ENCODE measurements at places on chromosomes 7 and 10.
A peak's percentile ranks its signal among the peaks of the same experiment; 100 is the strongest.

GRCh38 chr10:81042647-81043046, 504.9 kb downstream of the SH2D4B start:
- no peak for DNase-seq

- DNase-seq = no peak
Observed at GRCh38 chr7:108580298-108580697, 10.6 kb downstream of the DNAJB9 start.

DNA sequence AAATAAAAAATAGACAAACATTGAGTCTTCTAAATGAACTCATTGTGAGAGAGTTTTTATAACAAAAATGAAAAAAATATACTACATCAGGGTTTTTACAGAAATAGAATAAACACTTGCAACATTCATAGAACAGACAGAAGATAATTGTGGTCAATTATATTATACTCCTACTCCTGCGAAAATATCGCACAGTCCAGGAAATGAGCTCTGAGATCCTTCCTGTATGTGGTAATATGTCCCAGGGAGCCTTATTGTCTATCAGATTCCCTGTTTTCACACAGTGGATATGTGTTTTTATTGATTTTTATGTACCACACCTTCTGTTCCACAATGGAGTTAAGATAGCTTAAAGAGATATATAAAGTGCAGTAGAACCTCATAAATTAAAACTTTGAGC, 27.5 kb upstream of the RELN start:
- no peak for DNase-seq

DNA sequence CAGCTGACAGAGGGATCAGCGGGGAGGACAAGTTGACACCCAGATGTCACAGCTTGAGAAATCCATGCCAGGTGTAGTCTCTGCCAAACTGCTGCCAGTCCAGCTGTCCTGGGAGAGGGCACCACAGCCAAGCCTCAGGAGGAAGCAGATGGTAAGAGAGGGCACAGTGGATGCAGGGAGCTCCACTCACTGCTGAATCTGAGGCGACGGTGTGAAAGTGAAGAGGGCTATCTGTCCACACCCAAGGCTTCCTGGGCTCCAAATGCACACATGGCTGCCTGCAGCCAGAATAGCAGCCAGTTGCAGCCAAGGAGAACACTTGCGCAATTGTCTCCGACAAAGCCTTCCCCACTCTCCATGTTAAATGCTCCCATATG, 502.4 kb downstream of the GRID1 start:
- no peak for DNase-seq

DNA sequence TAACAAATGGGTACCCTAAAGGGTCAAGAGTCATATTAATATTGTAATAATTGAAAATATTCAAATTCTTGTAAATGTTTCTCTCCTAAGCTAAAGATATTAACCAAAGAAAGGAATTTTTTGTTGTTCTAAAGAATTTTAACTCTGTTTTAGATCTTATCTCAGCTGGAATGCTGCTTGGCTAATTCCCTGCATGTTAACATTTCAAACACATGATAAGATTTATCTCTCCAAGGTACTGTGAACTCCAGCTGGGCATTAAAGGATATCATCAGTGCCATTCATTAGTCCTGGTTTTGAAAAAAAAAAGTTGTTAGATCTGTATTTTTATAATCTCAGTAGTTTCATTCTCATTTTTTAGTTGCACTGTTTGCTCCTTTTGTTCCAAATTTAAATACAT, 76.9 kb downstream of the MAPK8 start:
- DNase-seq = no peak

- no peak for DNase-seq
Observed at GRCh38 chr7:45683556-45684148, 109.5 kb downstream of the ADCY1 start.

DNA sequence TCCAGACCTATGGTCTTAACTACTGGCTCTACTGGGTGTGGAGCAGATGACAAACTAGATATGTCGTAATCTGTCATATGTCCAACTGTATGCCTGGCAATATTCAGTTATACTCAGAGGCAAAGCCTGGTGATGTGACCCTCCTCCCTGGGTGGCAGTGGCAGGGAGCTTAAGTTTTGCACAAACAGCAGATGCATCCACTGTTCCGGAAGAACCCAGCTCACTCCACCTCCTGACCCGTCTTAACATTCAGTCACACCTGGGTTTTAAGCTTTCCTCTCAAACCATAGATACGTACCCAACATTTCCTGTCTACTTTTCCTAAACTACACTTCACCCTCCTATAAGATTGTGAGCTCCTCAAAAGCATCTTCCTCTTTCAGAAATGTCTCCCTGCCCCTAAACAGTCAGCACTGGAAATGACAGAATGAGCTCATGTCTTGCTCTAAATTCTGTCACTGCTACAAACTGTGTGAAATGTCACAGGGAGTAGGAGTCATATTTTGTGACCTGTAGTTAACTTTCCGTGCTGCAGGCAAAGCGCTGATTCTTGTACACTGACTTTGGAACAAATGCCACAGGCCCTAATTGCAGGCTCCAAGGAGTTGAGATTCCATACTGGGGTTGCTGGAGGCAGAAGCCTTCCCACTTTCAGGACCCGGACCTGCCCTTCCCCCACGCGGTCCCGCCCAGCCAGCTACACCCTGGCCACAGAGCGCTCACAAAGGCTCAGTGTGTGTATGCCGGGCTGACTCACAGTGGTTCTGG, 23.9 kb downstream of the SCD start:
- no peak for DNase-seq

- DNase-seq = no peak
Observed at GRCh38 chr7:7443806-7444350, 91.8 kb downstream of the COL28A1 start.

DNA sequence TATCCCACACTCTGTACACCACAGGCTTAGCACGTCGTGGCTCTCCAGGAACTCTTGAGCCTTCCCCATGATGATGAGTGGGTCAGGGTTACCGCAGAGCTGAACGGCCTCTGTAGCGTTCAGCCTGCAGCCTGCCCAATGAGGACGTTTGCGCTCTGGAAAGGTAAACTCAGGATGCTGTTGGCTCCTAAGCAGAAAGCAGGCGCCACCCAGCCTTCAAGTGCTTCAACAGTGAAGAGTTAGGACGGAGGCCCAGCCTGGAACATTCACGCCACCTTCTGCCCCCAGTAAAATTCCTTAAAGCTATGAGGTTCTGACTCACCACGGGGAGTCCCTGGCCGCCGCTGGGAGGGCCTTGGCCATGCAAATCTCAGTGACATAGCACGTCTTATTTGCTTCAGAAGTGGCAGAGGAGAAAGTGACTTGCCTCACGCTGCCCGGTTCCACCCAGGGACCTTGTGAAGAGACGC, 161.5 kb upstream of the SH2B2 start:
- DNase-seq = no peak

GRCh38 chr10:64037071-64037661, 516.0 kb downstream of the REEP3 start:
- DNase-seq = no peak

DNA sequence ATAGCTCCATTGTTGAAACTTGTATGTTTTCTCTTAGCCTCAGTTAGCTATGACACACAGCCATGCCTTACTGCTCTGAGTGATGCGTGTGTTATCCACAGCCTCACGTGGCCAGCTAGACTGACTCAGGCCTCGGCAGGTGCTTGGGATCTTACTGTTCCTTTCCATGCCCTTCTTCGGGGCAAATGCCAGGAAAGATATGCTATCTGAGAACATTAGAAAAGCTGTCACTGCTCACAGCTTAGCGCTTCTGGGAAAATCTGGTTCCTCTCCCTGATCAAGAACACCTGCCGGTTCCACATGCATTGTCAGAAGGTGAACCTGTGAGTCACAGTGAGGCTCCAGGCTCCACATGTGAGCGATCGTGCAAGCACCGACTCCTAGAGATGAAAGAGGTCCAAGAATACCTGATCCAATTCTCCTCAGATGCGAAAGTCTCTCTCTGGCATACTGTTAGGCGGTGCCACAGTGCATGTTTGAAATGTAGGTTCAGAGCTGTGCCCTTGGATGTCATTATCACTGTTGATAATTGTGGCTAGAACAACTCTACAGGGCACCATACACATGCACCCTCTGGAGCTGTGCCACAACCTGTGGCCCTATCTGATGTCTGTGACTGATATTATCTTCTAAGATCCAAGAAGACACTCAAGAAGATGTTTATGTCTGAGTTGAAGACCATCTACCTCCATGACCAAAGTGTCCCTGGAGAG, 247.8 kb upstream of the IGFBP3 start:
- DNase-seq = no peak

DNA sequence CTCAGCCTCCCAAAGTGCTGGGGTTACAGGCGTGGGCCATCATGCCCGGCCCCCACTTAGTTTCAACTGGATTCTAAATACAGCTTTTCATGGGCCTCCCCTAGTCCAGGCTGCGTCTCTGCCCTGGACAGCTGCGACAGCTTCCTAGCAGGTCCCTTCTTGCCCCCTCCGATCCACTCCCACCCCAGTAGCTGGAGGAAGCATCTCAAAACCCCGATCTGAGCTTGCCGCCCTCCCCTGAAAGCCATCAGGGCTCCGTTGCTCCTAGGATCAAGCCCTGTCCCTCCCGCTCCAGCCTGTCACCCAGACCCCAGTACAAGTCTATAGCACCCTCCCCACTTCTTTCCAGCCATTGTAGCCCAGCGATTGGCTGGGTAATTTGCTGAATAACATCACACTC, 64.5 kb downstream of the VWA2 start:
- DNase-seq = no peak

GRCh38 chr7:134778941-134779740, at the start of gene CALD1:
CALD1 (plus strand) TSS chr7:134779634; CDS start chr7:134867734, 88,100 bp downstream.
- no peak for DNase-seq

- no peak for DNase-seq
Observed at GRCh38 chr7:69878015-69878414, 279.7 kb downstream of the AUTS2 start.

GRCh38 chr7:46243406-46243805, 322.3 kb upstream of the IGFBP3 start:
- no peak for DNase-seq

DNA sequence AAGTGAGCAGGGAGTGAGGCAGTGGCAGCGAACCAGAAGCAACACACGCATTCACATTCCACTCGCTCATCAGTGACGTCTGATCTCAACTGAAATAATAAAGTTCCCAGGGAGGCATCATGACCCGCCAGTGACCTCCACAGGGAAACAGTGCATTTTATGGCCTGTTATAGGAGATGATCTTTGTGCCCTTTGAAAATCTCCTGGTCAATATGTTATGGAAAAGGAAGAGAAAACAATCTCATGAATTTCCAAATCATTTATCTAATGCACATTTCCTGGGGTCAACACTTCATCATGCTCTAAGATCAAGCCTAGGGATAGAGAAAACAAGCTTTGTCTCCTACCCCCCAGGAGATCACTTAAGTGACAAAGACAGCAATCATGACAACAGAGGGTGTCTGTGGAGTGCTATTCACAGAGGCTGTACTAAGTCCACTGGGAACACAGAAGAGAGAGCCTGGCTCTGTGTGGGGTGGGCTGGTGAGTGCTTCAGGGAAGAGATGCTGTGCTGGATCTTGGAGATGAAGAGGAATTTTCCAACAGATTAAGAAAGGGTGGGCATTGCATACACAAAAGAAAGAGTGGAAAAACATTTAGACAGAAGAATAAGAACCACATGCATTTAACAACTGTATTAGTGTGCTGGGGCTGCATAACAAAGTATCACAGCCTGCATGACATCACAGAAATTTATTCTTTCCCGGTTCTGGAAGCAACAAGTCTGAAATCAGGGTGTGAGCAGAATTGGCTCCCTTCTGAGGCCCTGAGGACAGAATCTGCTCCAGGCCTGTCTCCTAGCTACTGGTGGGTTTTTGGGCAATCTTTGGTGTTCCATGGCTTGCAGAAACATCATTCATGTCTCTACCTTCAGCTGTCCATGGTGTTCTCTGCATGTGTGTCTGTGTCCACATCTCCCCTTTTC, 613.9 kb upstream of the IGFBP3 start:
- DNase-seq = no peak

DNA sequence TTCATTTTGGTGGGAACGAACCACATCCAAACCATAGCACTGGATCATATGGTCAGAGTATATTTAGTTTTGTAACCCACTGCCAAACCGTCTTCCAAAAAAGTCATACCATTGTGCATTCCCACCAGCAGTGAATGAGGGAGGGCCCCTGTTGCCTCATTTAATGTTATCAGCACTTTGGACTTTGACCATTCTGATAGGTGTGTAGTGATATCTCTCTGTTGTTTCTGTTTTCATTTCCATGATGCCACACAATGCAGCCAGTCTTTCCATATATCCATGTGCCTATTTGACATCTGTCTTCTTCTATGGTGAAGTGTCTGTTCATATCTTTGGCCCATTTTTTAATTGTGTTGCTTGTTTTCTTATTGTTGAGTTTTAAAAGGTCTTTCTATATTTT, 105.0 kb upstream of the PPP2R2D start:
- no peak for DNase-seq

GRCh38 chr7:277228-277627, 12.7 kb upstream of the FOXL3 start:
- DNase-seq = no peak

DNA sequence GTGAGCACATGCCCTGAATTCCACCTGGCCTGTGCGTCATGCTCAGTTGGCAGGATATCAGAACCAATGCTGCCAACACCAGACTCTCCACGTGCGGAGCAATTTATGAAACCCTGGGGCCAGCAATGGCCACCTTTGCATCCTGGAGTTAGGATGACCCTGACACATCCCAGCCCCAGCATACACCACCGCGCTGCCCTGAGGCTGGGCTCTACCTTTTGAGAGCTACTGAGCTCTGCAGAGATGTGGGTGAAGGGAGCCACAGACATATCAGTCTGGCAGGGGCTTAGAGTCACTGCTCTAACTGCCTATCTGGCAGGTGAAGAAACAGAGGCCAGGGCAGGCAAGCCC, 41.9 kb downstream of the SYPL1 start:
- DNase-seq = no peak

DNA sequence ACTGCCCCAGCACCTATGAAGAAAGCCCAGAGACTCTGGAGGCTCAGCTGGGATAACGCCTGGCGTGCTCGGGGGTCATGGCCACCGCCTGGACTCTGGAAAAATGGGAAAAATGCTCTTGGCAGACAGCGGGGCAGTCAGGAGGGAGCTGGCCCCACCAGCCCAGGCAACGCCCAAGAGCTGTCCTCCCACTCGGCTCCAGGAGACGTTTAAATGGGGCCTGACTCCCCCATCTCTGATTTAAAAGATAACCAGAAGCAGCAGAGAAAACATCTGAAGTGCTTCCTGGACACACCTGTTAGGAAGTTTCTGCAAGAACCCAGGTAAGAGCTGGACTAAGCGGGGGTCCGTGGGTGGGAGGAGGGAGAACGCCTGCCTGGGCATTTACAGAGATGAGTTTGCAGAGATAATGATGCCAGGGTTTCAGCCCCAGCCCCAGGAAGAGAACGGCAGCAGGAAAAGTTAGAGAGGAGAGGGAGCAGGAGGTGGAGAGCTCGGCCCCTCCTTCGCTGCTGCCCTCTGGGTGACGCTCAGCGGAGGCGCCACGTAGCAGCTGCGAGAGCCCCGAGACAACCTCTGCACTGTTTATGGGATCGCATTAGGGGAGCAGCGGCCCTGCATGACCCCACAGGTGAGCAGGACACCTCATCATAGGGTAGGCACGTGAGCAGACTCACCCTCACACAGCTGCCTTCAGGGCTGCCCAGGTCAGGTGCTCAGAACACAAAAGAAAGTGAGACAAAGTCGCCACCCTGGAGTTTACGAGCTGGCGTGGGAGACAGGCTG, 83.5 kb upstream of the INSIG1 start:
- peak; percentile 30 for DNase-seq

- no peak for DNase-seq
Observed at GRCh38 chr10:75016325-75016724, 95.1 kb upstream of the SAMD8 start.

- no peak for DNase-seq
Observed at GRCh38 chr10:97858001-97858439, 8.4 kb downstream of the GOLGA7B start.
